ENCODE measurements at places on chromosomes 6 and 20. TPM values are rescaled to one million over a fixed set of nuclear protein-coding genes. Genes with fewer than 3 reads are reported as not detected.

HCK gene
- total RNA-seq = 28.1 TPM

PMEPA1 gene
- 10.0 TPM for total RNA-seq

OLIG3 gene
- total RNA-seq = not detected

UBE2J1 gene
- 40.5 TPM for total RNA-seq

UST gene
- 8.6 TPM for total RNA-seq

DNA sequence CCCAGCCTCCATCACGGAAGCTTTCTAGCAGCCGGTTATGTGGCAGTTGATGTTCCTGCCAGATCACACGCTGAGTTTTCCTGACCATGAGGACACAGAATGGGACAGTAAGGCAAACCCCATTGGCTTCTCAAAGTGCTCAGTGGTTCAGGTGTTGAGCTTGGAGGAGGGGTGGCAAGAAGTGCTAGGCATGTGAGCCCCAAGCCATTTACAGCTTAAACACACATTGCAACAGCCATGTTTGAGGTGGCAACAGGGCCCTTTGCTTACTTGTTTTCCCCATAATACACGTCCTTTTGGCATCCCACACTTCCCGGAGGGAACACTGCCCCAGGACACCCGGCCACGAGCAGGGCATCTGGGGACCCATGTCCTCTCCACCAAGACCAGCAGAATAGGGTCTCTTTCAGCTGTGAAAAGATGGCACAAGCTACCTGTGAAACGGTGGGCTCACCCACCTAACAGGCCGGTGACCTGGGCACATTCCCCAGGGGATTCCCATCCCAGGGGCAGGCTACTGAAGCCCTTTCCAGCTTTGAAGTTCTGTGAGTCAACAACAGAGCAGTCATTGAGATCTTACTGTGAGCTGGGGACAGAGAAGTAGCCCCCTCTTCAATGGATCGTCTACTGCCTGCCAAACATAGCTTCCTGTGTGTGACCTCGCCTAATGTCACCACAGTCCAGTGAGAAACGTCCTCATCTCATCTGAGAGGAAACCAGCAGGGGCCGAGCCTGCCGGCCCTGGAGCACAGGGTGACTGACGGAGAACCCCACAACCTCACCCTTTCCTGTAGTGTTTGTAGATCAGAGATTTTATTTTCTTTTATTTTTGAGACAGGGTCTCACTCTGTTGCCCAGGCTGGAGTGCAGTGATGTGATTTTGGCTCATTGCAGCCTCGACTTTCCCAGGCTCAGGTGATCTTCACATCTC, 4.0 kb upstream of the TLDC2 start:
- no peak for DNase-seq

DNA sequence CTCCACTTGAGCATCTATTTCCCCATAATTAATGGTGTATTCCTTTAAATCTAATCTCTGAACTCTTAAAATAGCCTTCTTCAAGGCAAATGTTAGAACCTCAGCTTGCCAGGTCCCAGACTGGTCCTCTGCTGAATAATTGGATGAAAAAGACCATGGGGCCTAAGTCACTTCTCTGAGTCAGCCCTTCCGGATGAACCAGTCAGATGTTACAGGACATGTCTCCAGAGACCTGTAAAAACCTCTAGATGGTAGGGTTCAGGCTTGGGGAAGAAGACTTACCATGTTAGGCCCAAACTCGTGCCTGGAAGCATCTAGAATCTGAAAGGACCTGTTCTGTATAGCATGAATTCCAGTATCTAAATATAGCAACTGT, 97.3 kb downstream of the CDKAL1 start:
- DNase-seq = no peak

DNA sequence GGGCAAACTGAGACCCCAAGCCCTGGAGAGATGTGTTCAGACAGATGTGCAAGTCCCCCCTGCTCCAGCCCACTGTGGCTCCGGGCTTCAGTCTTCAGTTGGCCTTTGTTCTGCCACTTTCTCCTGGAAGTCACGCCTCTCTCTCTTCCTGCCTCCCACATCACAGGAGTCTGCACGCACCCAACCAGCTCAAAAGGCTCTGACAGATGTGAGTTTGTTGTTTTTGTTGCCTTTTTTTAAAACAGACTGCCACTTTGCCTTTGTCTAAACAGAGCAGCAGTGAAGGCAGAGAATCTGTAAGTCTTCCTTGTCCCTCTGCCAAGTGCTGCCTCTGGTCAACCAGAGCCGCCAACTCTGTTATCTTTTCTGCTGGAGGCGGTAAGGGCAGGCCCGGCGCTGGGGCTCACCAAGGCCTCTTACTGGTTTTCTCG, 149.7 kb downstream of the TFAP2C start:
- peak; percentile 69 for DNase-seq

DNA sequence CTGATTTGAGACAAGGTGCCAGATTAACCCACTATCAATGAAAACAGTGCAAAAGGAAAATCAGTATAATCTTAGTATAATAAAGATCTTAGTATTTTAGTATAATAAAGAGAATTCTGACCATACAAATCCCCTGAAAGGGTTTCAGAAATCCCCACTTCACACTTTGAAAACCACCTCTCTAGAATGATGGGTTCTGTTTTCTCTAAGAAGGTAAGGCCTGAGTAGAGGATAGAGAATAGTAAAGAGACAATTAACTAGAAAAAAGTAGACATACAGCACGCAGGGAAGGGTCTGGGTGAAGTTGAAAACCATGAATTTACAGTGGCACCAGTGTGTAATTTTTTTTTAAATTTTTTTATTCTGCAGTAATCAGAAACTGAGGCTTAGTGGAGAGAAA, 73.6 kb downstream of the REV3L start:
- DNase-seq = no peak

DNA sequence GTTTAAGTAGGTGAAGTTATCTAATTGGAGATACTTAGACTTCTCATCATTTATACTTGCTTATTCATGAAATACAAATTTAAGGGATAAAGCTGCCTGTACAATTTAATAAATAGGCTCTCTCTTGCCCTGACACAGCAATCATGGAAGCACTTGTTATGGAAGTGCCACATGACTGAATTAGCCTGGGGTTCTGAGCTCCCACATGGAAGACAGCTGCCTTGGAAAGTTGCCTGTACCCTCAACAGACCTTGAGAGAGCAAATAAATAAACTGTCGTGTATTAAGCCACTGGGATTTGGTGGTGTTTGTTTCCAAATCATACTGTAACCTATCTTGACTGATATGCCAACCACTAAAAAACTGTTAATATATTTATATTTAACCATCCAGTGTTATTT, 87.0 kb upstream of the RSPO3 start:
- no peak for DNase-seq

GRCh38 chr20:64159286-64159680, 5.0 kb upstream of the MYT1 start:
- no peak for DNase-seq

GRCh38 chr6:128655978-128656498, 135.6 kb upstream of the PTPRK start:
- DNase-seq = no peak

GRCh38 chr20:47792021-47792618, 6.8 kb upstream of the SULF2 start:
- DNase-seq = no peak

DNA sequence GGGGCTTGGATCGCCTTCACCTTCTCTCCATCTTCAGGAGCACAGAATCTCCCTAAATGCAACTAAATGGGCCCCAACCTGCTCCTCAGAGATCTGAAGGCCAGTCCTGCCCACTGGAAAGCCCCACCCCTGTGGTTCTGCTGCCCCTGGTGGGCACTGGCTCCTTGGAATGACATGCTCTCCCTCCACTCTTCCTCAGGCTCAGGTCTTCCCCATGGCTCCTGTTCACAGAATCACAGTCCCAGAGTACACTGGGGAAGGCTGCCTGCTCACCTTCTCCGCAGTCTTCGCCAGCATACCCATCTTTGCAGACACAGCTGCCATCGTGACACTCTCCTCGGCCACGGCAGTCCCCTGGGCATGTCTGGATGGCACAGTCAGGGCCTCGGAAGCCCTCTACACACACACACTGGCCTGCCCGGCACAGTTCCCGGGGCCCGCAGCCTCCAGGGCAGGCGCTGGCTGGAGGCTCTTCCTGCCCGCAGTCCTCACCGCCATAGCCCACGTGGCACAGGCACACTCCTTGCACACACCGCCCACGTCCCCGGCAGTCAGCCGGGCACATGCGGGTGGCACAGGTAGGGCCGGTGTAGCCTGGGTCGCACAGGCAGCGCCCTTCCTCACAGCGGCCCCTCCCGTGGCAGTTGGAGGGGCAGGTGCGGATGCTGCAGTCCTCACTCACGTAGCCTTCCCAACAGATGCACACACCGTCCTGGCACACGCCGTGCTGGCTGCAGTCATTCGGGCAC, 13.6 kb downstream of the TNXB start:
- no peak for DNase-seq

DNA sequence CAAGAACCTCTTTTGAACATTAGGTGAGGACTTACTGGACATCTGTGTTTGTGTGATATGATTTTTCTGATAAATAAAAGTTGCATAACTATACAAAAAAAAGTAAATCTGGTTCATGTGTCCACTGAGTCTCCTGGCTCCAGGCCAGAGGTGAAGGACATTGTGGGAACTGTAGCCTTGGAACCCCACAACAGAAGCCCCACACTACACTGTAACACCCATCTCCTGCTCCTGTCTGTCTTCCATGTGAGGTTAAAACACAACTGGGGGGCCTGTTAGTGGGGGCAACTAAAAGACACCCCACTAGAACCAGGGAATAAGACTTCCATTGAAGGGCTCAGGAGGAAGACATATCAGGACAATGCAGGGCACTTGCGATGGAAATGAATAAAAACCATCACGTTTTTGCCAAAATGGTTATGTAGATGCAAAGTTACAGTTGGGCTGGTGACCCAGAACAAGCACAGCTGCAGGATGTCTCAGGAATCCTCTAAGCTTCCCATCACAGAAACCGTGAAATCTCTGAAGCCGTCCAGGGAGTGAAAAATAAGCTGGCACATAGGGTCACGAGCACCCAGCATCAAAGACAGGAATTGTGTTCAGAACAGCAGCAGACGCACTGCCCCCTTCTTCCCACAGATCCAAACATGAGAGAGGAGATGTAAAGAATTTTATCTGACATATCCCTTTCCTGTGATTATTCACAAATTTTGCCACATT, 36.7 kb upstream of the PCSK2 start:
- DNase-seq = no peak

- DNase-seq = no peak
Observed at GRCh38 chr20:62114894-62115293, 7.4 kb upstream of the LSM14B start.

DNA sequence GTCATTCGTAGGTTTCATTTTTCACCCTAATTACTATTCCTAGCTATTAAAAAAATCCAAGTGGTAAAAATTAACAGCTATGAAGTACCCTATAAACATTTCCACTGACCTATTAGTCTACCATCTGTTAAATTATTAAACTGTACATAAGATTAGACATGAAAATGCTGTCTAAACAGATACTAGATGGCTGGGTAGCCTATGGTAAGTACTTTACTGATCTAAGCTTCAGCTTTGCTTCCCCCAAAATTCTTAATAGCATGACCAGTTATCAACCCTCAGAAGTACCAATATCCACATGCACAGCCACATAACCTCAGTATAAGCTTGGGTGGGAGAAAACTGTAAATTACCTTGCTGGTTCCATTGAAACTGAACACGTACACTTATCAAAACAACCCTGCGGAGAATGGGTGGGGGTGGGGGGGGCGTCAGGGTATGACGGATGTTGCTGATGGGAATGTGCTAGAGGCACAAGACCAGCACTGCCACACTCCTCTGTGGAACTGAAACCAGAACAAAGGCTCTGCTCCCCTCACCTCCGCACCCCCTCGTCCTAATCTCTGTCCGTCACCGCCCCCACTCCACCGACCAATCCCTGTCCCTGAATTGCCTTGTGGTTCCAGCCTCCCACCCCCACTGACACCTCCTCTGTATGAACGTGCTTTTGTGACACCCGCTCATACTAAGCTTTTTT, 45.3 kb downstream of the B4GALT5 start:
- no peak for DNase-seq

GRCh38 chr6:30160785-30161531, at the start of gene TRIM10:
TSS of gene TRIM10 (minus strand) at chr6:30161211. CDS start at chr6:30160858, 353 bp downstream.
- no peak for DNase-seq

- no peak for DNase-seq
Observed at GRCh38 chr20:33250666-33251065, 14.9 kb downstream of the BPIFA1 start.

DNA sequence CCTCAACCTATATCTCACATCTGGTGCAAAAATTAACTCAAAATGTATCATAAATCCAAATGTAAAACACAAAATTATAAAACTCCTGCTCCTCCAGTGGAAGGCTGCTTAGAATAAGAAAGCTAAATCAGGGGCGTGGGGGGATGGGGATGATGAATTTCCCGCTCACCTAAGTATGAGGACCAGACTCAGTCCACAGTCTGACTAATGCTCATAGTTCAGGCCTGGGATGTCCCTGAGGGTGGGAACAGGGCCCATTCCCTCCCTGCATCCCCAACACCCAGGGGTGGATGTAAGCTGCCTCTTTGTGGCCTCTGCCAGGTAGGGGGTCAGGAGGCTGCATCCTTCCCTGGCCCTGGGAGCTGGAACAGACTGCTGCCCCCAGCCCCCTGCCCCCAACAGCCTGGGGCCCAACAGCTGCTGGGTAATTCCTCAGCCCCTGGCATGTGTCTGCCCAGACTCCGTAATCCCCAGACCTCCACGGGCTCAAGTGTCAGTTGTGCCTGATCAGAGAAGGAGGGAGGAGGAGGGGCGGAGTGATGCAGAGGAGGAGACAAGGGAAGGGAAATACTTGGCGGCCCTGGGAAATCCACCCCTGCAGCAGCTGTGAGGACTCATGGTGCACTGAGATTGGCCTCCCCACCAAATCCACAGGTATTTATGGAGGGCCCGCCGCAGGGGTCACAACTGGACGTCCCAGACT, 224.5 kb downstream of the PREX1 start:
- no peak for DNase-seq

- peak; percentile 61 for DNase-seq
Observed at GRCh38 chr6:99349171-99350141, at the start of gene FAXC. TSS of gene FAXC (minus strand) at chr6:99349674. CDS start at chr6:99349372, 302 bp downstream.

Measured in lung (tissue), 17 donors.